Motor neuron (in vitro differentiated cells): ENCODE measurements at places on chromosomes 4 and X.

DNA sequence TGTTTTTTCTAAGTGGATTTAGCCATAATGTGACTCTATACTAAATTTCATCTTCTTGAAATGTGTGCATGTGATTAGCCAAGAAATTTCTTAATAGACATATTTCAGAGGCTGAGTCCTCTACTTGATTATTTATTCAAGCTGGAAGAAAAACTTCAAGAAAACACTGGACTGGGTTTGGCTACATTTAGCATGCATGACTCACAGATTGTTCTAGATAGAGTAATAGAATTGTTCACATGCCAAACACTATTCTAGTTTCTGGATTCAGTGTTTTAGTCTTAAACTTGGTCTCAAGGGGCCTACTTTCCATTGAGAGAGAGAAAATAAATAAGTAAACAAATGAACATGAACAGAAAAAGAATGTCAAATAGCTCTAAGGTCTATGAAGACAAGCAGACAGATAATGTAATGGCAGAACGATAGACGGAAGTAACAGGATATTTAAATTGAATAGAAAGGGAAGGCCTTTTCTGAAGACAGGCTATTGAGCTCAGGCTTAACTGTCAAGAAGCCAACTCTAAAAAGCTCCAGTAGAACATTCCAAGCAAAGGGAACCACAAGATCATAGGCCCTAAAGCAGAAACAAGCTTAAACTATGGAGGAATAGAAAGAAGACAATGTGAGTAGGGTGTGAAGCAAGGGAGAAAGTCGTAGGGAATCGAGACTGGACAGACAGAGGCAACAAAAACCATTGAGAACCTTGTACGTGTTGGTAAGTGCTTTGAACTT lies 104.6 kb downstream of the TMEM144 start:
- ATAC-seq, result peak; percentile 89

- no peak for ATAC-seq
These were observed 206.8 kb downstream of the TENM3 start for GRCh38 chr4:182449930-182450439.

- no peak for ATAC-seq
These were observed 19.1 kb upstream of the PRRG3 start for GRCh38 chrX:151676196-151676595.

- no peak for ATAC-seq
These were observed 39.4 kb downstream of the ATP1B4 start for GRCh38 chrX:120401301-120401700.

GRCh38 chr4:10276152-10276551 lies 159.6 kb upstream of the WDR1 start:
- ATAC-seq, result no peak

GRCh38 chrX:45845142-45845541 lies 644.5 kb upstream of the DIPK2B start:
- no peak for ATAC-seq

- no peak for ATAC-seq
These were observed 241.6 kb downstream of the TACR3 start for GRCh38 chr4:103478210-103478609.

DNA sequence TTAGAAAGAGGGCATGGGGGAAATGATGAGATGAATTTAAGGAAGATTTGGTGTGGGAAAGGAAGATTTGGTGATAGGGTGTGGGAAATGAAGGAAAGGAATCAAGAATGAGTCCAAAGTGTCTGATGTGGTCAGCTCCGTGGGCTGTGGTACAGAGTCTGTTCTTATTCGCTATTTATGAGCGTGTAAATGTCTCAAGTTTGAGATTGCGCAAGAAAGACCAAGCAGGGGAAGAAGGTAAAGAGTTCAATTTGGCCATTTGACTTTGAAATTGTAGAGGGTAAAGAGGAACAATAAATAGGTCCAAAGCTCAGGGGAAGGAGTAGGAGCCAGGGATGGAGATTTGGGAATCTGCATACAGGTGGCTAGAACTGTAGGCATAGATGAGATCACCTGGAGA lies 11.3 kb upstream of the SMS start:
- no peak for ATAC-seq

GRCh38 chr4:103634236-103634635 lies 85.5 kb downstream of the TACR3 start:
- ATAC-seq, result no peak

DNA sequence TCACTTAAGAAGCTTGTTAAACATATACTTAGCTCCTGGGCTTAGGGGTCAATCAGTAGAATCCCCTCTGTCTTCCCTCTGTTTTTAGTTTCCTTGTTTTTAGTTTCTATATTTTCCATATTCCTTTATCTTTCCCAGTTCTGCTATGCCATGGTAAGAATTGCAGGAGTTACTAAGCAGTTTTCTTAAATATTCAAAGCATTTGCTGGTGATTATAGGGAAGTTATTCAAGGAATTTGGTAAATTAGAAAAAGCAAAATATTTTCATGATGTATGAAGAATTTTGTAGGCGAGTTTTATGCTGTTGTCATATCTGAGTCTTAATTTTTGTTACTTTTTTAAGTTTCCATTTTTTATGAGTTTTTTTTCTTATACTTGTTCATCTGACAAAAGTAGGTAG lies 91.6 kb upstream of the NUDT6 start:
- no peak for ATAC-seq

DNA sequence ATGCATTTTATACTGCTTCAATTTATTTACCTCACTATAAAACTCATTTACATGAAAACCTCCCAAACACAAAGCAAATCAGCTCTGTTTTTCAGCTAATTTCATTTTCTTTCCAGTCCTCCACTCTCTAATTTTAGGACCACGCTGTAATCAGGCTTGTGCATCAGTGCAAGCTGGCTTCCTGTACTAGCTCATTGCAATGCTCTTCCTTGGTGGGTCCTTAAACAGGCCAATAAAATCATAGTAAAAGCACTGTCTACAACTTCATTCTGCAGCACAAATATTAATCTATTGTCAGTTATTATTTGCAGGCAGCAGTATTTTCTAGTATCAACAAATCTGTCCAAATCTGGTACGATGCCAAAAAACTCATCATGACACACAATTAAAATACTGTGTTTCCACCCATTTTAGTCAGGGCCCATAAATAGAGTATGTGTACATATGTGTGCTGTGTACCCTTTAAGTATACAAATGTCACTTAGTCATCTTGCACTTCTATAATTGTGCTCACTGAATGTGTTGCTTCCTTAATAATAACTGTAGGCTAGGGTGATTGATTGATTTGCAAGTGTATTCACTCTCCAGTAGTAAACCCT lies 178.2 kb upstream of the HCCS start:
- no peak for ATAC-seq

DNA sequence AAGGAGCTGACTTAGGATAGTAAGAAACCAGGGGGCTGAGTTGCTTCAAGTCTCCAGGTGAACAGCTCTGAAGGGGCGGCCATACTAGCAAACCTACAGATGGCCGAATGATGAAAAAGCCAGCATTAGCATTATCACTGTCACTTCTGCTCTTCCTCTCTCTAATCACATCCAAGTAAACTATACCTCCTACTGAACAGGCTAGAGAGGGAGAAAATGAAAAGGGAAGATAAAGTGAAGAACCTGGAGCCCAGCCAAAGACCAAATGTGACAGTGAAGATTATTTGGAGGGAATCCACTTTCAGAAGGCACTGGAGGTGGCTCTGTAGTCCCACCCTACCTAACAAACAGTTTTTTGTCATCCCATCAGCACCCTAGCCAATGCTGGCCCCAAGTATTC lies 50.4 kb upstream of the PRPS1 start:
- ATAC-seq, result no peak

GRCh38 chr4:76296286-76296820 lies 10.2 kb upstream of the STBD1 start:
- ATAC-seq, result no peak

- ATAC-seq, result no peak
These were observed 1.6 kb downstream of the ANKRD50 start for GRCh38 chr4:124710911-124711310.

DNA sequence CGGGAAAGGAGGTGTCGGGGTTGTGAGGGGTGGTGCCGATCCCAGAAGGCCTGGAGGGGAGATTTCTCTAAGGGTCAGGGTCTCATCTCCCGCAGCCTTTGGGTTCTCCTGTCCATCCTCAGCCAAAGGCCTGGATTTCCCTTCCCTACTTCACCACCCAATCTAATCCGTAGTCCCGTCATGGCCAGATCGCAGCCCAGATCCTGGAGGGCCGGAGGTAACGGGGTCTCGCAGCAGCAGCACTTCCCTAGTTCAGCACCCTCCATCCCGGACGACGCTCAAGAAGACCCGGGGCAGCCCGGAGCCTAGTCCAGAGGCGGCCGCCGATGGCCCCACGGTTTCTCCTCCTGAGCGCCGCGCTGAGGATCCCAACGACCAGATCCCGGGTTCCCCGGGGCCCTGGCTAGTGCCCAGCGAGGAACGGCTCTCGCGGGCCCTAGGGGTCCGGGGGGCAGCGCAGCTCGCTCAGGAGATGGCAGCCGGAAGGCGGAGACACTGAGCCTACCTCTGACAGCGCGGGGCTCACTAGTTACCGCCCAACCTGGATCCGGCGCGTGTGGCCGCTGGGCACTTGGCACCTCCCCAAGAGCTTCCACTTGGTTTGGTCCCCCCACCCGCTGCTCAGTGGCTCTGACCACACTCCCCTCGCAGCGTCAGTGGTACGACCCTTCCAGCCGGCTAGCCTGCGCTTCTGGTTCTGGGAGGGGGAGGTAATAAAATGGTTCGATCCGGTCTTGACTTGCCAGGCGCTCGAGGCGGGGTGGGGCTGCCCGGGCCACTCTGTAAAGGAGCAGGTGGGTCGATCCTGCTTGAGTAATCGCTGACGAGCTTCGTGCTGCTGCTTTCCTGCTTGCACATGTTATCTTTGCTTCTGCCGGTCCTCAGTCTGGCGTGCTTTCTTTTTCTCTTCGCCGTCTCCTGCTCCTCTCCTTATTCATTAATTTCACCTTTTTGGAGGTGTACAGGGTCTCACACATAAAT lies 3.6 kb downstream of the MAGIX start:
- ATAC-seq, result peak; percentile 51

- no peak for ATAC-seq
These were observed 6.8 kb upstream of the WDR13 start for GRCh38 chrX:48590203-48591103.

- ATAC-seq, result no peak
These were observed 1.8 kb downstream of the WDR44 start for GRCh38 chrX:118347736-118348135.

DNA sequence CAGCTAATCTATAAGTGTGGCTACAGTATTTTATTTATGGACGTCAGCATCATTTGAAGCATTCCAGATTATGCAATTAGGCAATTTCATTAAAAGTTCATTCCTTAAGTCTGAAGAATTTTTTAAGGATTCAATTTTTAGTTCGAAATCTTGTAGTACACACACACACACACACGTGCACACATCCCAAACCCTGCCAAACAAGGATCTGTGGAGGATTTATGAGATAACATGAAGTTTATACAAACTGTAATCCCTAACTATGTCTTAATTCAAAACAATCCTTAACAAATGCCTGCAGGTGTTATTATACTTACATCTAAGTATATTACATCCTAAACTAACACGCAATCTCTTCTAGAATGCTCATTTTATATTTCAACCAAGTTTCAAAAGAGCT lies 105.8 kb downstream of the ELOVL6 start:
- ATAC-seq, result no peak

- peak; percentile 72 for ATAC-seq
These were observed 36.0 kb upstream of the SPANXC start for GRCh38 chrX:141278306-141278705.

DNA sequence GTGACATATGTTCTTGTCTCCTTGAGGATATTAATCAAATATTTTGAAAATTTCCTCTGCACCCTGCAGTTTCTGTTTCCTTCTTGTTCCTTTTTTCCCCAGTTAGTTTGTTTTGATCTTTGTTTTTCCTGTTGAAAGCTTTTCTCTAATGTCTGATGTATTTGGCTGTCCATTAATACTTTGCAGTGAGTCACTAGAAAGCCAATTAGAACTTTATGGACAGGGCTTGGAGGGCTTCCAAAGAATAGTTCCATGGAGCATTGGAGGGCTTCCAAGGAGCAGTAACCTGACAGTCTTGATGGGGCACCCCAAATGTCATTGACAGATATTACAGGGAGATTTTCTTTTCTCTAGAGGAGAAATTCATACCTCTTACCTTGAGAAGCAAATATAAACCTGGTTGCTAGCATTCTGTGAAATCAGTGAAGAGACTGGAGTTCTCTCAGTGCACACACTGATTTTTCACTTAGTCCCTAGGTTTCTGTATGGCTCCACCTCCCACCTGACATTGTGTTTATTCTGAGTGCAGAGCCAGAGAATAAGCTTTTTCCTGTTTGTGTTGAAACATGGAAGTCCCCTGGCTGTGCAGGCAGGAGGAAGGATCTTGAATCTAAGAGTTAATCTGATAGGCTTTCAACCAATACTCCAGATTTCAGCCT lies 26.5 kb downstream of the SPARCL1 start:
- ATAC-seq, result no peak

- peak; percentile 77 for ATAC-seq
These were observed 57.3 kb downstream of the SH3BGRL start for GRCh38 chrX:81259020-81259713.

DNA sequence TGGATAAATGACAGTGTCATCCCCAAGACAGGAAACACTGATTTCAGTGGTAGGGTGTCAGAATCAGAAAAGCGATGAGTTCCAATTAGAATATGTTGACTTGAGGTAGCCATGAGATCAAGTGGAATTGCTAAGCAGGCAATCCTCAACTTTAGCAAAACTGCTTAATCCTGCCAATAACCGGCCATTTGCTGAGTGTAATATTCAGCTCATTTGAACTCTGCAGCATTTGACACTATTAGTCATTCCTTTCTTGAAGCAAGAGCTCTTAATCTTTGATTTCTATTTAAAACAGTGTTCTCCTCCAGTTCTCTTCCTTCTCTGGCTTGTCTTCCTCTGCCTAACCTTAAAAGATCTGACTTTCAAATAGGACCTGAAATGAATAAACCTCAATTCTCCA lies 68.7 kb upstream of the DCLK2 start:
- no peak for ATAC-seq

DNA sequence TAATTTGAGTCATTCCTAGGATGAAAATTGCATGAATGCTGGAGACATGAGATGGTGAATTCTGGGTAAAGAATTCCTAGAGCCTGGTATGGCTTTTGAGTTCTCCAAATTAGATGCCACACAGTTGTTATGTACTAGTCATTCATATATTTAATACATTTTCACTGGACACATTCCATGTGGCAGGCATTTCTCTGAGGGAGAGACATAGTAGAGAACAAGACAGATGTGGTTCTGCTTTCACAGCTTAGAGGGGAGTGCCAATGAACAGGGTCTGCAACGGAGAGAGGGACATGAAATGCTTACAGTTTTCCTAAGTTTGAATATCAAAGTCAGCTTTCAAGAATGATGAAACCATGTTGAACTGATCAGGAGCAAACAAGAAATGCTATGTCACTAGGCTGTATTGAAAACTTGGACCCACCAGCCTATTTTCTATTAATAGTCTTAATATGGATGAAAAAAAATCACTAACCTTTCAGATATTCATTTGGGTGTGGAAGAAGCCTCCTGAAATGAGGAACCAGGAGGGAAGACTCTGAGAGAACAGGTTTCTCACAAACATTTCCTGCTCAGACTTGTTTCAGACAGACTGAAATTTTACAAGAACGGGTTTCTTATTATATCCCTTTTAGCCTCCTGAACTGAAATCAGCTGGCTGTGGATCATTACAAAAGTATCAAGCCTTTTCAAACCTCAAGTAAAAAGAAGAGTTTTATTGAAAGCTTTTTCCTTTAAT lies 276.0 kb upstream of the TET2 start:
- no peak for ATAC-seq

GRCh38 chr4:150119492-150119891 lies 41.2 kb downstream of the DCLK2 start:
- peak; percentile 42 for ATAC-seq
